GM18507 (cell line): ENCODE measurements at places on chromosomes 7 and 10.
A peak's percentile ranks its signal among the peaks of the same experiment; 100 is the strongest.

DNA sequence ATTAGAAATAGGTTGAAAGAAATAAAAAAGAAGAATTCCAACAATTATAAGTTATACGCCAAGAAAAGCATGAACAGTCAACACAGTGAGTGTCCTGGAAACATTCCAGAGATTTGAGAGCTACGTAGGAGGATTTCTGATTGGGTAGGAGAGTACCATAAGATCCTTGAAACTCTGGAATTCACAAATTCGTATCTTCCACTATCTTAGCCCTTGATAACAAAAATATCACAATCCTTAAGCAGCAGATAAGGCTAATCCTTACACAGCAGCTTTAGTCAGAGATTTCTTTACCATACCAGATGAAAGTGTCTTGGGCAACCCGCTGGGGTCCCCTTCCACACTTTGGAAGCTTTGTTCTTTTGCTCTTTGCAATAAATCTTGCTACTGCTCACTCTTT is 8.2 kb downstream of the TPK1 start:
- DNase-seq = no peak

DNA sequence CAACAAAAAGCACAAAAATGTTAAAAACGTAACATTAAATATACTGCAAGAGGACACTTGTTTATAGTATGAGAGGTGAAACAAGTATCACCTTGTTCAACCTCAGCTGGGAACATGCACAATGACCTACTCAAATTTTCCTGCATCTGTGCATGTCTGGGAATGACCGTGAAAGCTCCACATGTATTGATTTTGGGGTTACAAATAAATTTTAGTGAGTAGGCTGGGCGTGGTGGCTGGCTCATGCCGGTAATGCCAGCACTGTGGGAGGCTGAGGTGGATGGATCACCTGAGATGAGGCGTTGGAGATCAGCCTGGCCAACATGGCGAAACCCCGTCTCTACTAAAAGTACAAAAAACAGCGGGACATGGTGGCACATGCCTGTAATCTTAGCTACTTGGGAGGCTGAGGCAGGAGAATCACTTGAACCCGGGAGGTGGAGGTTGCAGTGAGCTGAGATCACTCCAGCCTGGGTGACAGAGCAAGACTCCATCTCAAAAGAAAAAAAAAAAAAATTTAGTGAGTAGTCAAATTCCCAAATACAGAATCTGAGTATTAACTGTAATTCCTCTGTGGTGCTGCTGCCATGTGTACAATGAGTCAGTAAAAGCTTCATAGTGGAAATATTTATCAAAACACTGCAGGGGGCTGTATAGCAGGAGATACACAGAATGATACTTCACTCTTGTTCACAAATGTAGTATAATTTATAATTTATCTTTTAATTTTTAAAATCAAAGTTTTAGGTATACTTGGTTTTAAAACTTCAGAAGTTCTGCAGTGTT is 41.1 kb downstream of the SUGCT start:
- no peak for DNase-seq

DNA sequence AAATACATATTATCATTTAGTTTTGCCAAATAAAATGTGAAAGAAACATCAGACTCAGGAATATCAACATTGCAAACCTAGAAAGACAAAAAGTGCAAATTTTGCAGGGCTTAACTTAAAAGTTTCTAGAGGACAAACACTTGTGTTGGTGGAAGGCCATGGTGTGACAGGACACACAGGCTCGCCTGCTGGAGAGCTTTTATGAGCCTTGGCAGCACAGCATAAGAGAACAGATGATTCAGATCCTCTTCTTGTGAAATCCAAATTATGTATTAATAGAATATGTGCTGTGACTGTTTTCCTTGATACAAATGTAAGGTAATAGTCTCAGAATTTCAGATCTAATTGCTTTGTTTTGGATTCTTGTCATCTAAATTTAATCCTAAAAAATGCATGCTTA is 72.9 kb upstream of the ABCB5 start:
- no peak for DNase-seq

GRCh38 chr7:1065585-1066241 is 21.4 kb downstream of the GPR146 start:
- DNase-seq = peak; percentile 90

DNA sequence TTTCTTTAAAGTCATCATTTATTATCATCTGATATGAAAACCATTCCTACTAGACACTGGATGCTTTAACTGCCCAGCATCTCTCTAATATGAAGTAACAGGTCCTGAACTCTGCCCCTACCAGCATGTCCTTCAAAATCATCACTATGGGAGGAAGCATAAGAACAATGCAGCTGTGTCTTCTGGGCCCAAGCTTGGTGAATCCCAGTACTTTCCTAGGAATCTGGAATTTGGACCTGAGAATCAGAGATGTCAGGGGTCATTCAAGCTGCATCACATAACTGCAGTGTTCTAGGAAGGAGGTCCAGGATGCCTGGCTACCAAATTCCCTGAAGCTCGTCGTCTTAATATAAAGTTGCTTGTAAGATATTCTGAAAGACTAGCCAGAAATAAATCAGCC is 182.7 kb downstream of the AHR start:
- DNase-seq = no peak

- DNase-seq = no peak
Observed at GRCh38 chr10:74081192-74081803, 69.3 kb downstream of the AP3M1 start.

DNA sequence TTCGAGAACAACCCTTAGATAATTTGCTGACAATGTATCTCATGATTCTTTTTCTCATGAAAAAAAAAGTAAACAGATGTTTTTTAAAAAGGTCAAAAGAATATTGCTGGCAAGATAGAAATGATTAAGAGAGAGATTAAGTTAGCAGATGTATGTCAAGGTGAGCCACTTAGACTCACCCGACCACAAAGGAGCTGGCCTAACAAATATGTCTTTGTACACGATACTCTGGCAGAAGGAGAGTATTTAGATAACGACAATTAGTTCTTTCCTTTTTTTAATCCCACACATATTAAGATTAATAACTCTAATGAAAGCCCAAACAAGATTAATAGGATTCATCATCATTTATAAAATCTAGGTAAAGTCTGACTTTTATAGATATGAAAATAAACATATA is 156.7 kb downstream of the RAPGEF5 start:
- no peak for DNase-seq

DNA sequence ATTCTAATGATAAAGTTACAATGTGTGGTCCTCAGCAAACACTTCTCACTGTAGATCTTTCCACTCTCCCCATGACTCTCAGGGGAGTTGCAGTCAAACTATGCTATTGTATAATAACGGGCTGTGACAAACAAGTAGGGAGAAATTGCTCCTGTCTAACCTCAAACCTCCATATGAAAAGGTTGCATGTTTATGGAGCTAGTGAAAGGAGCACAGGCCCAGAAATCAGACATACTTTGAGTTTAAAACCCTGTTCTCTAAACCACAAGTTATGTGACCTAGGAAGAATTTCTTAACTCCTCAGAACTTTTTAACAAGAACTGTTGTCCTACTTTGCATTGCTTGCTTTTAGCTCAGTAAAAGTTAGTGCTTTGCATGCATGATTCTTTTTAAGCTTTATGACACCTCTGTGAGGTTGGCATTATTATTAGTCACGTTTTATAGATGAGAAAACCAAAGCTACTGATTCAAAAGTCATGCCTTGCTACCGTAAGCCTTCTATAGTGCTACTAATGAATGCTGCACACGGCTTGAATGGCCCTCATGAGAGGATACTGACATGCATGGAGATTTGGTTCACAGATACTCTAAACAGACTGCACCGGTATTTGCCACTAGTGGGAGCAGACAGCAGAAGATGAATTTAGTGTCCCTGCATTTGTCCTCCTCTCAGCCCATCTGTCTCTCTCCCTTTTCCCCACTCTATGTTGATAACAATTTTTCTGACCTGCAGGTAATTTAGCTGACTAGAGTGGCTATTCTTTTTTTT is 129.5 kb upstream of the PCGF5 start:
- no peak for DNase-seq

GRCh38 chr10:93352638-93353383 is 129.3 kb downstream of the MYOF start:
- DNase-seq = no peak

DNA sequence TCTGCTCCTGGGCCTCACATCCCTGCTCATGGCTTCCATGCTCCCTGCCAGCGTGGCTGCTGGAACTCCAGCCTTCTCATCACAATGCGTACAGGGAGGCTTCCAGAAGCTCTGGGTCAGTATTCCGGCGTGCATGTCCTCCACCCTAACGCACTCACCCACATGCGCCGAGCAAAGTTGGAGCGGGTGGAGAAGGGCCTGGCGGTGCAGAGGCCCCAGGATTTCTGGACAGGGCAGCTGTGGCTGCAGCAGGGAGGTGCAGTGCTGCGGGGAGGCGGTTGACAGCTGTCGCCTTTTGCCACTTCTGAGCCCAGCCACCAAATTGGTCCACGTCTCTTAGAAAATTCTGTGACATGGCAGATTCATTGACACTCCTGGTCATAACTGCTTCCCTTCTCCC is 33.6 kb upstream of the FAM20C start:
- DNase-seq = no peak

DNA sequence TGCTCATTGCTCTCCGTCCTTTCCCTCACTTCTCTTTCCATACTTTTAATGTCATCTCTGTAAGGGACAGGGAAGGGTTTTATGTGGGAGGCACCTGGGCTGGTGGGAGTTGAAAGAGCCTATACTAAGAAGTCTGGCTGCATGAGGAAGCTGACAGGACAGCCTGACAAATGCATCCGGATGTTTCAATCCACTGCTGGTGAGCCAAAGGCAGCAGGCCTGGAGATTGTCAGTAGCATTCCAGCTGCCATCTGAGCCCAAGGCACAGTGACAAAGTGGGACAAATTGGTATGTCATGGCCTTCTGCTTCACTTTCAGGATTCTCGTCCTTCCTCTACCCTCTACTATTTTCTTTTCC is 218.4 kb downstream of the STK31 start:
- no peak for DNase-seq

DNA sequence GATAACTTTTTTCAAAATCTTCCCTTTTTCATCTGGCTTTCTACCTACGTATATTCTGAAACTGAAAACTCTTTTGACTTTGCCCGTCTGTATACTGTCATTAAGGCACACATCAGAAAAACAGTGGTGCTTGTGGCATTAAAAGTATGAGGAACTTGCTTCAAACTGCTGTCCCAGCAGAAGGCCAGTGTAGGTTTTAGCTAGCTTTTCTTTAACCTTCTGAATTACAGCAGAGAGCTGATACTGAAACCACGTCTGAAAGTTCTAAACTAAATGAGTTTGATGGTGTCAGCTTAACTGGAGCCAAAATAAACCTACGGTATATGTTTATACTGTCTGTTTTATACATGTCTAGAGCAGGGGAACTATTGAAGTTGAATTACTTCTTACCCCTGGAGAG is 283.4 kb downstream of the TFEC start:
- DNase-seq = no peak

DNA sequence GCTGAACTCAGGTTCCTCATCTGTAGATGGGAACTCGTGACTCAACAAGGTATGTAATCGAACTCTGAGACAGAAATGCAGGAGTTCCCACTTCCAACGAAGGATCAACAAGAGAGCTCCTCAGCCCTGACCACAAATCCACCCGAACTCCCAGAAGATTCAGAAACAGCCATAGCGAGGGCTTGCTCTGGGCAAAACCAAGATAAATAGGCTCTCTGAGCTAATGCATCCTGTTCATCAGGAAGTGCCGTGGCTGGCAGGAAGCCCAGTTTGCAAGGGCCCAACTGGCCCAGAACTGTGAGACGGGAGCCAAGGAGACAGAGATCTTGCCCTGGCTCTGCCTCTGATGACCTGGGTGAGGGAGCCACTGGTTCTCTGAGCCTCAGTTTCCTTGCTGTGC is 141.7 kb upstream of the PFKP start:
- no peak for DNase-seq

- DNase-seq = no peak
Observed at GRCh38 chr7:127874951-127875608, 156.2 kb downstream of the LRRC4 start.

DNA sequence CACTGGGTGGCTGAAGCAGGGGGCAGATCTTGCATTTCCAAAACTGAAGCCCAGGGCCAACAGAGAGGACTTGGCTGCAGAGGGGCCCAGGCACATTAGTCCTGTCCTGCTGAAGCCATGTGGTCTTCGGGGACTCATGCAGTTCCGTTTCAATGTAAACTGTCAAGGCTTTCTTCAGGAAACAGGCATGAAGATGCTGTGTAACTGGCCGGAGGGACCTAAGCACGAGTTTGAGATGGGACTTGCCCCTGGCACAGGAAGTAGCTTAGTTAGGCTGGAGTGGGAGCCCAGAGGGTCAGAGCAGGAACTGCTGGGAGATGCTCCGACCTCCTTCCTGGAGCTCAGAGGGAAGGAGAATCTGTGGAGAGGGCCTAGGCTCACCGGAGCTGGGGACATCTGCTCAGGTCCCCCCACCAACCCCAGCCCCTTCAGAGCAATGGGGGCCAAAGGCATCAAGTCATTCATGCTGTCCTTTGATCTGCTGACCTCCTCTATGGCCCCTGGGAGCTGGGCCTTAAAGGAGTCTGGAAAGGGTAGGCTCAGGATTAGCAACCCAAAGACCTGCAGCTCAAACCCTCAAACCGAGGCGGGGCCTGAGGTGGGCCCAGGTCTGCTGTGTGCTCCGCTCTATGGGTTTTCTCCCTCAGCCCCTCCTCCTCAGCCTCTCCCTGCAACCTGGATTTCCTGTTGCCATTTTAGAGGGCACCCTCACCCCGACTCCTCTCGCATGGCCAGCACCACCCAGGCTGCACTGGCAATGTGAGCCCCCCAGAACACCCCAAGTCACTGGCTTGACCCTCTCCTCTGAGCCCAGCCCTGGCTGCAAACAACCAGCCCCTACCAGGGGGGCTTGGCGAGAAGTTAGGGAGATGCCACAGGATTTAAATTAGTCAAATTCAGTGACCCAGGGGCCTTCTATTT is 4.4 kb upstream of the MNX1 start:
- DNase-seq = no peak

DNA sequence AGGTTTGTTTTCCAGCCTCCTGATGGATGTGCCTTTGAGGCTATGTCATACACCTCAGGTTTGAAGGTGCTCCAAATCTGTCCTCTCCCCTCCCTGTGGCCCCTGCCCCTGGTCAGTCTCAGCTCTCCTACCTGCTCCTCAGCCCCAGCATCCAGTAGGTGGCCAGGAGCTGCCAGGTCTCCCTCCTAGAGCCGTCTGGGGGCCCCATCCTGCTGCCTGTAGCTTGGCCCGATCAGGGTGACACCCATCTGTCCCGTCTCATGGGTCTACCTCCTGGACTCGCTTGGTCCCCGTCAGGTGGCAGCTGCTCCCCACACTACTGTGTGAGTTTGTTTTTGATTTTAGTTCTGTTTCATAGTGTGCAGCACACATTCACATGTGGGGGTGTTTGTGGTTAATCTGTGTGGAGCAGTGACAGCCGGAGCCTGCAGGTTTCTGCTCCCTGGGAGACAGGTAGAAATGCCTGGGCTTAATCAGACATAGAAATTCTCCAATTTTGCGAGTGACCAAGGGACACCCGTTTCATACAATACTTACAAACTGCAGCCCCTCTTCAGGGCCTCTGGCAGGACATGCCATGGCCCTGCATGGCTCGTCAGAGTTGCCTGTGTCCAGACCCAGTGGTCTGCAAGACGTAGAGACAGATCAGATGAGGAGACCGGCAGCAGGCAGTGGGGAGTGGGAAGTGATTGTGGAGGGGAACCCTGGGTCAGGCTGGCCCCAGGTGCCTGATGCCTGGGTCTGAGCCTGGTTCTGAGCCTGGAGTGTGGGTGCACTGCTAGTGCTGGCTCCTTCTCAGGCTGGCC is 17.1 kb downstream of the ADCY1 start:
- no peak for DNase-seq

- no peak for DNase-seq
Observed at GRCh38 chr7:19110776-19111175, 6.7 kb downstream of the TWIST1 start.
